ENCODE measurements at places on chromosomes 3 and 15.

DNA sequence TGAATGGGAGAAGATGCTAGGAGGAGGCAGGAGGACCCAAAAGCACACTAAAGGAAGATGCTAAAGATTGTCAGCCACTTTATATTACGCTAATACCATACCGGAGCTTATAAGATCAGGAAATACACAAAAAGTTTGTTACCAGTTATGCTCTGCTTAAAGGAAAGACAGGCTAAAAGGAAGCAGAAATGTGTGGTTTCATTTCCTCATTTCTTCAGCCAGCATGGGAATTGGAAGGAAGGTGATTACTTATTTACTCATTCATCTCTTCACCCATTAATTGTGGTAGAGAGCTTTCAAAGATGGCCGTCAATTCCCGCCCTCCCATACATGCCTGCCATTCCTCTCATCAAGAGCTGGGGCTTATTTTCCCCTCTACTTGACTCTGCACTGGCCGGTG is 26.7 kb upstream of the TMEM158 start:
- no peak for DNase-seq

DNA sequence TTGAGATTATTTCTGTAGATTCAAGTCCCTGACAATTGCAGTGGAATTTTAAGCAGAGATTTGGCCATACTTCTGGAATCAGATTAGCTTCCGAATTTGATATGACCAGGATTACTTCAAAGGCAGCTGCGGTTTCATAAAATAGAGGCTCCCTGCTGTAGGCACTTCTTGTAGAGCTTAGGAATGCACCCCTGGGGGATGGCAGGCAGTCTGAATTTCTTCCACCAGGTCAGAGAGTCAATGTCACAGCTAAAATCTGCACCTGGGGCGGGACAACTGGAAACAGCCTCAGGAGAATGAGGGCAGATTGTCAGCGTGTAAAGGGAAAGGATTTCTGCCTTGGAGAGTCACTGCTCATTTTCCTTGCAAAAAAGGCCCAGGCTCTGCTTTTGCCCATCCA is 182.6 kb downstream of the ARRDC4 start:
- no peak for DNase-seq

DNA sequence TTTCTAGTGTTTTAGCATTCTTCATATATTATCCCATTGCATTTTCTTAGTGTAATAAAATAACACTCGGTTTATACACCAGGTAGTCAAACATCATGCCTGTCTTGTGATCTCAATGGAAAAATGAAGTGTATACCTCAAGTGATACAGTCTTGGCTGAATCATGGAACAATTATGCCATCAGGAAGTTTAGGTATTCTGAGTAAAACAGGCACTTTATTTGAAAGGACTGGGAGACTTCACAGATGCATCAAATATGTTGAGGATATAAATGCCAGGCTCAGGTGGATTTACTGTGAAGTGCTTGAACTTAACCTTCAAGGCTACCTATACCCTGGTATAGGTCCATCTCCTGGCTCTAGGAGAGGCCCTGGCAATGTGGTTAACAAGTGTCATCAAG is 8.5 kb downstream of the TGFBR2 start:
- DNase-seq, result no peak

- DNase-seq, result no peak
Measured at GRCh38 chr3:3509665-3510064, 289.6 kb upstream of the LRRN1 start.

DNA sequence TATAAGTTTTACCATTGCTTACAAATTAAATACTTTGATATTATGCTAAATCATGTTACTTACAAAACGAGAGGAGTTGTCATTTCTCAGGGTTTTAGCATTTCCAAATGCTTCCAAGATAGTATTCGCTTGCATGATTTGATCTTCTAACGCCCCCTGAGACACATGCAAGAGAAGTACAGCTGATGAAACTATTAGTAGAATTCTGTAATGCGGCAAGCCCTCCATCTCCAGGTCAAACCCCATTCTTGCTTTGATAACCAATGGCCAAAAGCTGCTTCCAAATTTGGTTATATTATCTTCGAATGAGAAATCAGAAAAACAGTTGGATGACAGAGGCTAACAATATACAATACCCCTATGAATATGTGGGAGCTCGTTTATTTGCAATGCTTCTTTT is 14.7 kb downstream of the MYH15 start:
- DNase-seq, result no peak

- DNase-seq, result no peak
Measured at GRCh38 chr3:169686266-169686665, 22.8 kb upstream of the MECOM start.

DNA sequence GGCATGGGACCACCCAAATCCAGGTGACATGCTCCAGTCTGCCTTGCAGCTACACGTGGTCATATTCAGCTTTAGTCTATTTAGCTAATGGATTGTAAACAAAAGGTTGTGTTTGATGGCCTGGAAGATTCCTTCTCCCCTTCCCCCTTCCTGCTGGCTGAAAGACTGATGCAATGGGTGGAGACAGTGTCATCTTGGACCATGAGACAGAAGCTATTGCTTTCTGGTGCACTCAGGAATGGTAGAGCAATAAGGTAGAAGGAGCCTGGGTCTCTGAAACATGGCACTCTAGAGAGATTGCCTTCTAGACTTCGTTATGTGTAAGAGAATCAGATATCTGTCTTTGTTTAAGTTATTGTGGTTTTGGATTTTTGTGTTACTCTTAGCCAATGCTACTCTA is 25.7 kb upstream of the PTX3 start:
- DNase-seq, result no peak

GRCh38 chr3:8739757-8740504 is 6.3 kb downstream of the CAV3 start:
- no peak for DNase-seq

DNA sequence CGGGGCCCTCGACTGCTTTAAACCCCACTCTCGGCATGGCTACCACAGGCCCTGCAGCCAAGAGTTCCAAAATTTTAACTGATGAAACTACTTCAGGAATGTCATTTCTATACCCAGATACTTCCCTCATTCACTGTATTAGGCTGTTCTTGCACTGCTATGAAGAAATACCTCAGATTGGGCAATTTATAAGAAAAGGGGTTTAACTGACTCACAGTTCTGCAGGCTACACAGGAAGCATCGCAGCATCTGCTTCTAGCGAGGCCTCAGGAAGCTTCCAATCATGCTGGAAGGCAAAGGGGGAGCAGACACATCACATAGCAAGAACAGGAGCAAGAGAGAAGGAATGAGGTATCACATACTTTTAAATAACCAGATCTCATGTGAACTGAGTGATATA is 21.6 kb upstream of the ALCAM start:
- no peak for DNase-seq

DNA sequence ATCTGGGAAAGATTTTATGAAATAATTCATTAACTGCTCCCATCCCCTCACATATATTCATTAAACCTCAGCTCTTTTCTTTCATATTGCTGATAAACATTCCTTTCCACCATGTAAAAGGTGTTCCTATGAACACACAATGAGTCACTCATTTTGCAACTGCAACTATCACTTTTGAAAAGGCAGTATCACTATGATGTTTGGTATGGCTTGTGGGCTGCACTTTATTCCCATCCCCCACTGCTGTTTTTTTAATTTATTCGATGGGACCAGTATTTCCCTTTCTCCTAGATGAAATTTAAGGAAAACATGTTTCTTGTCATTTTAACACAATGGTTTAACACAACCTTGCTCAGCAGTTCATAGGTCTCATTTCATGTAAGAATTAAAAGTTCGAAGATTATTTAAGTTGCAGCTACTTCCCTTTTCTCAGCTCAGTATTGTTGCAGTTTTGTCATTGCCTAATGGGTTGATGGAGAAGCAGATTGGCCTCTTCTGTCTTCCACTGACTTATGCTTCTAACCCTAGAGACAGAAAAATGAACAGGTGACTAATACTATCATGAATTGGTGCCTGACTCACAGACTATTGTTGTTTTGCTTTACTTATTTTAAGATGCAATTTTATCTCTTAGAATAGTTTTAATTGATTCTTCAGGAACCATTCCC is 280.3 kb downstream of the ZPLD1 start:
- DNase-seq, result no peak

DNA sequence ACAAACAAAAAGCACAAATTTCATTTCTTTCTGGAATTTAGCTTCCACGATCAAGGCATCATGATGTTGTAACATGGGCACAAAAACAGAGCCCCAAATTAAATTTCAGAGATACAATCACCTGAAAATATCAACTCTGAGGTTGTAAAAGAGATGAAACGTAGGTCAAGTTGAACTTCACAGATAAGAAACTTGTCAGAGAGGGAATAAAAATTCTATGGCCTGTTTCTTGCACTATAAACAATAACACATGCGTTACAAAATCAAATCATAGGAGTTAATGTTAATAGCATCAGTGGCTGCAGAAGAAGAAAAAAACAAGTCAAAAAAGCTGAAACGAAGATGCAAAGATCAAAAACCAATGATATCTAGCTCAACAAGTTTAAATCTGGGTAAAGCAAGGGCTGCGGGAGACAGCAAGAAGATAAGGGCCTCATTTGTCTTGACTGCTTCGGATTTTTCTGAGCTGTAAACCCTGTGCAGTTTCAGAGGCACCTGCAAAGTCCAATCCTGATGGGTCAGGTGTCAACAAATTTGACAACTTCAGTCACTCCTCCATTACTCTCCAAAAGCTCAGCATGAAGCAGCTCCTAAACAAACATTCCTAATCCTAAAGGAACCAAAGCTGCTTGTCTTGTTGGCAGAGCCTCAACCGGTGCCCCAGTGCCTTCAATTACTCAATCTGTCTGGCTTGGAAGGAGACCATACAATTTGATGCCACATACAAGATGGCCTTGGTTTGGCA is 219.8 kb downstream of the STT3B start:
- DNase-seq, result no peak

GRCh38 chr3:139657936-139658335 is 19.8 kb downstream of the NMNAT3 start:
- no peak for DNase-seq

- DNase-seq, result no peak
Measured at GRCh38 chr3:170179432-170179831, 2.1 kb downstream of the PHC3 start.

- no peak for DNase-seq
Measured at GRCh38 chr3:72142028-72142427, 357.1 kb upstream of the PROK2 start.

- no peak for DNase-seq
Measured at GRCh38 chr3:14862661-14863230, 44.0 kb downstream of the FGD5 start.
